ENCODE measurements at places on chromosomes 4 and X. TPM values are rescaled to one million over a fixed set of nuclear protein-coding genes. Genes with fewer than 3 reads are reported as not detected.

Gene ARR3
- total RNA-seq = not detected

Gene VSIG1
- total RNA-seq = 16.8 TPM

Gene CENPE
- total RNA-seq = 2.1 TPM

Gene ERCC6L
- total RNA-seq = 0.34 TPM

Gene IQCM
- total RNA-seq = not detected

DNA sequence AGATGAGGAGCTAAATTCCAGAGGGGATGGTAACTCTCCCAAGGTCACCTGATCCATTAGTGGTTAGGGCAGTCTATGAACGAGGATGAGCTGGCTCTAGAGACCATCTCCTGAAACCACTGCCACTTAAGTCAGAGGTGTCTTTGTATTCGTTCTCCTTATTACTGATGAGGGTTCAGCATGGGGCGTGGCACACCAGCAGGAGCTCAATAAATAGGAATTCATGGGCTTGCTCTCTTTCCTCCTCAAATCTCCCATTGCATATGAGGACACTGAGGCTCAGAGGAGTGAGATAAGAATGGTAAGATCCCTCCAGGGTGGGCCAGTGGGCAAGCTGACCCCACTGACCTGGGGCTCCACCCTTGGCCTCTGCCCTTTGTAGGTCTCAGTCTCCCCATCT lies 1.7 kb upstream of the GATA1 start:
- DNase-seq = no peak

GRCh38 chr4:32847461-32847860 lies 2127.3 kb downstream of the PCDH7 start:
- DNase-seq = no peak

DNA sequence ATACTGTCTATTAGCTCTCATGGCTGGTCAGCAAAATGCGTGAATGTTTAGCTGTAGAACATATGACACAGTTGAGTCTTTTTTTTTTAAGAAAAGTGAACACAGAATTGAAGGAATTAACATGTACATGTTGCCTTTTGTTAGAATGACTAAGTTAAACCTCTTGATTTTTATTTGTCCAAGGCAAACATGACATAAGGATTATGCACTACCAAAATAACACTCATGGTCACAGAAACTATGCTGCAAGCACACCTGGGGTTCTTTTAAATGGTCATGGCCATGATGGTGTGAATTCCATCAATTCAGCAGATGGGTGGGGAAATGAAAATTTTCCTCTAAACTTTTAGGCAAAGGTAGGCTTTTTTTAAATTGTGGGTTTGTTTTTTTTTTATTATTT lies 80.1 kb upstream of the CXCL13 start:
- no peak for DNase-seq

DNA sequence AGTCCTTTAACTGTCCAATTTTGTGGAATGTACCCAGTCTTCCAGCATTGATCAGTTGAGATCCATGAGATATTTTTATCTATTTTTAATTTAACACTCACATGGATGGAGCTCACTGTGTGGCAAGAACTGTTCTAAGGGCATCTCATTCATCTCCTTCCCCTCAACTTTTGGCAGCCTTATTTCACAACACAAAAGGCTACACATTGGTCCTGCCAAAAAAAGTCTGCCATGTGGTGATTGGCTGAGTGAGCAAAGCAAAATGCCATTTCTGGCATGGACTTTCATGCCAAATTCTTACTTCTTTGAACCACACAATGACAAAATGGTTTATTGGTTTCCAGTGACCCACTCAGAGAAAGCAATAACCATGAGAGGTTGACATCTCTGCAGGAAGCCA lies 171.6 kb upstream of the MAP3K15 start:
- DNase-seq = no peak

GRCh38 chr4:185142564-185142911 lies 528 bp upstream of the SLC25A4 start:
- DNase-seq = no peak

GRCh38 chr4:90824266-90825150 lies 697.3 kb downstream of the CCSER1 start:
- no peak for DNase-seq

DNA sequence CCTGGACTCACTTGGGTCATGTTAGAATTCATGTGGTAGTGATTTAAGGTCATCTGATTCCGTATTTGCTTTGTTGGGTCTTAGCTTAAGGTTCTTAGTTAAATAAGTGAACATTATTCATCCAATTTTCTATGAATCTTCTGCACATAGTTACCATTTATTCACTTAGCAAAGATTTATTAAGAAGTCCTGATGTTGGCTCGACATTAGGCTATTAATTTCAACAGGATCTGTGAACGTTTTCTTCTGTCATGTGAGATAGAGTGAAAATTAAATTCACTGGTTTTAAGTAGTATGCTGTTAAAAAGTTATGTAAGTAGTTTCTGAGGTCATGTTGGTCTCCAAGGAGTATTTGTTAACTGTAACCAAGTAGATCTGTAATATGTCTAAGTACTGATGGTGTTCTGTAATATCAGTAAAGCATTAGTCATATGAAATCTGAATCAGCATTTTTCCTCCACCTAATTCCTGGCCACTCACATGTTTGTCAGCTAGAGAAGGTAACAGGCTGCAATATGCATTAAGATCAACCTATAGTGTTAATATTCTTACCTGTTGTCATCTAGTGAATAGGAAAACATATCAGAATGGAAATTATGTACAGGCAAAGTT lies 155.6 kb downstream of the PCDH7 start:
- no peak for DNase-seq

DNA sequence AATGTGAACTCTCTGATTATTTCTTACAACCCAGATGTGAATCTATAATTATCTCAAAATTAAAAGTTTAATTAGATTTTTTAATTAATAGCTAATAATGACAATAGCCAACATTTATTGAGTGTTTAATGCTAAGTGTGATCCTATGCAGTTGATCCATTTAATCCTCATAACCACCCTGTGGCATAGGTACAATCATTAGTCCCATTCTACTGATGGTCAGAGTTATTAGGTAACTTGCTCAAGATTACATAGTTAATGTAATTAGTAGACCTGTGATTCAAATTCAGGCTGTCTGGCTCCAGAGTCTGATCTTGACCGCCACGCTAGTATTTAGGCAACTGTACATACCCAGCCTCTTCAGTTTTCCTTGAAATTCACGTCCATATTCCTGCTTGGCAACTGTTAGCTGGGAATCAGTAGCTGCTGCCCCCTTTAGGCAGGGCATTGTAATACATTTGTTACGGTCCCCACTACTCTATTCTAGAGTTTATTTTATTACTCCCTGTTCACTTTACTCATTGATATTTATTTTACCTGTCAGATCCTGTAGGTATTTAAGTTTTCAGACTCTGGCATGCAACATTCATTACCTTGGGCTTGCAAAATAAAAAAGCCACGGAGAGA lies 20.6 kb upstream of the TEC start:
- peak; percentile 36 for DNase-seq

- DNase-seq = peak; percentile 83
These were observed 27.9 kb upstream of the TMSB4X start for GRCh38 chrX:12946838-12947544.

DNA sequence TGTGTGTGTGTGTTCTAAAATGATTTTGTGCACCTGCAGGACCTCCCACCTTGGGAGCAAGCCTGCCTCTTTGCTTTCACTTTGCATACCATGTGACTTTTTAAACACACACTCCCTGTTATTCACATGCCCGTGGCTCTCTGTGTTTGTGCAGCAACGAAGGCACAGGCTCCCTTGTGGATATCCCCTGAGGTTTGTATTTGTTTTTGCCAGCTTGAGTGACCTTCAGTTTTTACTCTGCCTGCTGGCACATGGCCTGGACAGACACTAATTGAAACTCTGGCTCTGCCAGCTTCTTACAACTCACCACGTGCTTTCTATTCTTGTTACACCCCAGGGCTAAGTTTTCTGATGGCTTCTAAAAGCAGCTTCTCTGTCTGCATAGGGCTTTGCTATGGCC lies 885.8 kb downstream of the SH3BGRL start:
- no peak for DNase-seq

DNA sequence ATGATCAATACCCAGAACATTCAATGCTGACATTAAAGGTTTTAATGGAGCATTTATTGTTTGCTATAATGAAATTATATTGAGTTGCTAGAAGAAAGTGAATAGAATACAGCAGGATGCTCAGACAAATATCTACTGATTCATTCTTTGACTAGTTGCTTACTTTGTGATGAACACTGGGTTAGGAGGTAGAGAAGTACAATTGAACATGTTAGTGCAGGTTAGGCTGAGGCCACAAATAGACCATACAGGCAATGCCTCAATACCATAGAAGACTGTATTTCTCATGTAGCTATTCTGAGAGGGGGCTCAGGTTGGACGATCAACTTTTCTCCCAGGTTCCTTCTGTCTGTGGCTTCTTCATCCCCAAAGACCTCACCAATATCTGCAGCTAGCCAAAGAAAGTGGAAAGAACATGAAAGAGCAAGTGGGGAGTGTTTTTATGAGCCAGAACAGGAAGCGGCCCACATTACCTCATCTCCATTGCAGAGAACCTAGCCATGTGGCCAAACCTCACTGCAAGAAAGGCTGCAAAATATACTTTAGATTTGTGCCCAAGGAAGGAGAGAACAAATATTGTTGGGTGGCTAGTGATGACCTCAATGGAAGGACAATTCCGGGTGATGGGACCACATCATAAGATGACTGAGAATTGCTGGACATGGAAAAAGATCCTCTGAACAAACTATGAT lies 180.3 kb upstream of the GATB start:
- no peak for DNase-seq

- DNase-seq = peak; percentile 31
These were observed 101.1 kb downstream of the PHOX2B start for GRCh38 chr4:41647383-41647782.

GRCh38 chr4:151774324-151774723 lies 13.5 kb upstream of the GATB start:
- no peak for DNase-seq

DNA sequence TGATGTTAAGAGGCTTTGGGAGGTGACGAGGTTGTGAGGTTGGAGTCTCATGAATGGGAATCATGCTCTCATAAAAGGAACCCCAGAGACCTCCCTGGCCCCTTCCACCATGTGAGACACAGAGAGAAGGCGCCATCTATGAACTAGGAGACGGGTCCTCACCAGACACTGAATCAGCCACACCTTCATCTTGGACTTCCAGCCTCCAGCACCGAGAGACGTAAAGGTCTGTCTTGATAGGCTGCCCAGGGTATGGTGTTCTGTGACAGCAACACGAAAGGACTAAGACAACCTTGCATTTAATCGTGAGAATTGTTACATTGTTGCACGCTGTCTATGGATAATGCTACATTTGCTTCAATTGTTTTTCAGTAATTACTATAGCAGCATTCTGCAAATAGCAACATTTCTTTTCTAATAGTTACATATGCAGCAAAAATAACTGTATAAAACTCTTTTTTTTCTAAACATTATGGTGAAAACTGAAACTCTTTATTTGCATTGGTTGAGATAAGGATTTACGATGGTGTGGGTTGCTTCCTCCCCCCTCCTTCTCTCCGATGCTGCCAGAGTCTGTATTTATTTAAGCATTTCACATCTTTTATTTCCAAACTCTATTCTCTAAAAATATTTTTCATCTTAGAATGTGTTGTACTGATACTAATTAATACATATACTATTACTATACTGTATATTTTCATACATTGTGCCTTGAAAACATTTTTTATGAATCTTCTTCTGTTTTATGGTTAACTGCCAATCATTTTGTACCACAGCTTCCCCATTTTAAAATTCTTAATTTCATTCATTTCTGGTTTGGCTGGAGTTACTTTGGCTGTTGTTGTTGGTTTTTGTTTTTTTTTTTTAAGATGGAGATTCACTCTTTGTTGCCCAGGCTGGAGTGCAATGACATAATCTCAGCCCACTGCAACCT lies 26.4 kb upstream of the AKAP17A start:
- DNase-seq = no peak

GRCh38 chrX:106963111-106963510 lies 36.9 kb downstream of the MORC4 start:
- DNase-seq = no peak

DNA sequence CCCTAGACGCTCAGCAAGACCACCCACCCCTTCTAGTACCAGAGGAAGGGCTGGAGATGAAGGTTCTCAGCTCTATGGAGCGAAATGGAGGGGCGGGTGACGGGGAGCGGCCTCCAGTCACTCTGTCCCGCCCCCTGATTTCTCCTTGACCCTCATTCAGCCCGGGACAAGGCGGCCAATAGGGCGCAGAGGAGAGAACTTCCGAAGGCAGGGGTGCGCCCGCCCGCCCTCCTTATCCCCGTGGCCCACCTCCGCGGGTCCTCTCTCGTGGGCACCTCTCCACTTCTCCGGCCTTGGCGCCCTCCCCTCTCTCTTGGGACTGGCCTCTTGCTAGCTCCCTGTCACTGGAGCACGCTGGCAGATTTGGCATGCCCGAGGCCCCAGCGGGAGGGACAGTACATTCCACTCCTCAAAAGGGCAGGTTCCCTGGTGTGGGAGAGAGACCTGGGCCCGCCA lies 1.1 kb upstream of the SEPTIN6 start:
- no peak for DNase-seq

GRCh38 chr4:2634014-2634413 lies 97.6 kb downstream of the FAM193A start:
- no peak for DNase-seq

GRCh38 chr4:15037923-15038541 lies 35.8 kb downstream of the CPEB2 start:
- DNase-seq = no peak

DNA sequence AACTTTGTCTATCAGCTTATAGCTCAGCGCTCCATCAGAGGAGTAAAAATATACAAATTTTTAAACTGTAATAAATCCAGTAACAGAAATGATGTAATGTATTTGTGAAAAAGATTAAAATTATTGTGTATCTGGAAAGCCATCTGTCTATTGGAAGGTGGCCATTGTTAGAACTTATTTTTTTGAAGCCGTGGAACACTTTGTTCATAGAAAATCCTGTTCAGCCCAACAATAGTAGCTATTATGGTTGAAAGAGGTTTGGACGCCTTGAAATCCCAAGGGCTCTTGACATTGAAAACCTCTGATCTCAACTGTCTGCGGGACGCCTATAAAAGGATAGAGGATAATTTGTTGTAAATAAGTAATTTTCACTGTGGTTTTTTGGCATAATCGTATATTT lies 98.3 kb downstream of the RAPGEF2 start:
- no peak for DNase-seq

GRCh38 chr4:152454398-152455011 lies 81.4 kb downstream of the FBXW7 start:
- DNase-seq = peak; percentile 37

DNA sequence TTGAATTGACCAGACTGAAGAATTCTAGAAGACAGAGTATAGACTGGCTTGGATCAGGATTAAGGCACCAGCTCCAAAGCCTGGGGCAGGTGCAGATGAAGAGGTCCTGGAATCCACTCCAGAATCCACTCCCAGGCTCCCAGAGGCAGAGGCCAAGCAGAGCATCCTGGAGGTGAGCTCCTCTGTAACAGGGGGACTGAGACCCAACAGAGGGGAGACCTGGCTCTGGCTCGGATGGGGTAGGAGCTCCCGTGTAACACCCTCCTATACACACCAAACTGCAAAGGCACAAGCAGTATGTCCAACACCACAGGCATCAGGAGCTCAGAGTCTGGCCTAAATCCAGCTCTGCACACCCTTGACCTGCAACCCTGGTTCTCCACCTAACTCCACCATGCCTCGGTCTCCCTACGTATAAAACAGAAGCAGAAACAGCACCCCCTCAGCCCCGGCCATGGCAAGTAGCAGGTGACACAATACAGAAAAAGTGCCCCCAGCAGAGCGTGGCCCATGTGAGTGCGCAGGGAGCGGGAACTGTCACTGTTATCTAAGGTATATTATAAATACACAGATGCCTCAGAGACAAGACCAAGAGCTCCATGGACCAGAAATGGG lies 14.9 kb downstream of the RNF212 start:
- no peak for DNase-seq

GRCh38 chr4:8507196-8507570 lies 66.6 kb downstream of the TRMT44 start:
- no peak for DNase-seq

Data from B cell (primary cell).